ENCODE measurements at places on chromosomes 3 and 15.

- DNase-seq = no peak
These were observed 605.4 kb downstream of the FGF12 start for GRCh38 chr3:192121923-192122322.

GRCh38 chr3:72606005-72606800 lies 242.0 kb downstream of the SHQ1 start:
- DNase-seq = no peak

- DNase-seq = no peak
These were observed 131.6 kb downstream of the LEKR1 start for GRCh38 chr3:156957715-156958114.

- no peak for DNase-seq
These were observed 172.0 kb upstream of the CD96 start for GRCh38 chr3:111369958-111370357.

DNA sequence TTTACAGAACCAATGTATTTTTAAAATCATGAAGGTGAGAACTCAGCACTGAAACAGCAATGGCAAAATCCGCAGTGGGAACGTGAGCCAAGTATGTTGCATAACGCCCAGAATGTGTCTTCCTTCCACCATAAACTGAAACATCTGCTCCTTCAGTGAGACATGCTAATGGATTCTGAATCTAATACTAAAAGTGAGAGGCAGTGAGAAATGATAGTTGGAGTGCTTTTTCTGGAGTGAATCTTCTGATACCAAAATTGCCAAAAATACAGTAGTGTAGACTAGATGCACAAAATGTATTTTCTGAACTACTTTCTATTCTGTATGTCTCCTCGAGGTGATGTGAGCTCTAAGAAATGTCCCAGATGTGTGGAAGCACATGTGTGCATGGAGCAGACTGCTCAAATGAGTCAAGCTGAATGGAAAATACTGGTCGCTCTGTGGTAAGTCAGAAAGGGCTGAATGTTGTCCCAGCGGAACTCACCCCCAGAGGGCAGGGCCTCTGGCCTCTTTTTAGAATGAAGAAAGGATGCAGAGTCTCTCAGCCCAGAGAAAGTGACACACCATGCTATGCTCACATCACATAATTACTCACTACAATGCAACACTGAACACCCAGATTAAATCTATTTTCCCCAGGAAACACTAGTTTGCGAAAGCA lies 73.0 kb downstream of the ATP10A start:
- no peak for DNase-seq

Data from T47D (cell line).